Stimulated activated CD8-positive, alpha-beta memory T cell treated with anti-CD3 and anti-CD28 coated beads, Interleukin-12 subunit alpha, Interleukin-12 subunit beta, amount 100 ng/mL, for 1 hour (primary cell): ENCODE measurements at places on chromosomes 7 and 10.
A peak's percentile ranks its signal among the peaks of the same experiment; 100 is the strongest.

DNA sequence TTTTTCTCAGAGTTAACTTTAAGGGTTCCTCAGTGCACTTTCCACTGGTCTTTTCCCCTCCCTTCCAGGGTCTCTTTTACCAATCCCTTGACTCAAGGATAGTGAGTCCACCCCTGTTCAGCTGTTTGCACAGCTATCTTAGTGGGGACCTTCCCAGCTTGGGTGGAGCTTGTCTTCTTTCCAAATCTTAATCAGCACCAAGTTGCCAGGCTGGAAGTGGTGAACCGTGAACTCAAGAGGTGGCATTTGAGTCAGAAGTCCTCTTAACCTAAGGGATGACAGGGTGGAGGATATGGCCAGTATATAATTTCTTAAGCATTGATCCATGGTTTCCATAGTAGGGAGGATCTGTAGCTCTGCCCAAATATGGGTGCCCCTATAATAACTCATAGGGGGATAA lies 25.0 kb downstream of the MAPK8 start:
- DNase-seq, result no peak

GRCh38 chr7:111010798-111011197 lies 80.1 kb upstream of the LRRN3 start:
- no peak for DNase-seq

DNA sequence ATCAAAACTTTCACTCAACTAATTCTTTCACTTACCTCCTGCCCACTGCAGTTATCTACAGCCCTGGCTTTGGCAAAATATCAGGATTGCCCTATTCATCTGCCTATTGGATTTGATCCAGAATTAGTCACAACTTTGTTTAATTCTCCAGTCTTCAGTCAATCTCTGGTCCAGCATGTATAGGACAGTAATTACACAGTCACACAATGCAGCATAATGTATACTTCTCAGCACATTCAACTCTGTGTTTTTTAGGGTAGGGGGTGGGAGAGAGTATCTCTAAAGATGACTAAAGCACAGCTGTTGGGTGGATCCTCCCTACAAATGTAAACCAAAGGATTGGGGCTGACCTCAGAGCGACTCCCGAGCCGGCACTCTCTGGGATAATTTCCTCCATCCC lies 17.7 kb upstream of the NRP1 start:
- DNase-seq, result no peak

GRCh38 chr7:118449797-118450567 lies 225.5 kb downstream of the ANKRD7 start:
- DNase-seq, result no peak

- DNase-seq, result no peak
These were observed 534.6 kb upstream of the PHF14 start for GRCh38 chr7:10439027-10439426.

DNA sequence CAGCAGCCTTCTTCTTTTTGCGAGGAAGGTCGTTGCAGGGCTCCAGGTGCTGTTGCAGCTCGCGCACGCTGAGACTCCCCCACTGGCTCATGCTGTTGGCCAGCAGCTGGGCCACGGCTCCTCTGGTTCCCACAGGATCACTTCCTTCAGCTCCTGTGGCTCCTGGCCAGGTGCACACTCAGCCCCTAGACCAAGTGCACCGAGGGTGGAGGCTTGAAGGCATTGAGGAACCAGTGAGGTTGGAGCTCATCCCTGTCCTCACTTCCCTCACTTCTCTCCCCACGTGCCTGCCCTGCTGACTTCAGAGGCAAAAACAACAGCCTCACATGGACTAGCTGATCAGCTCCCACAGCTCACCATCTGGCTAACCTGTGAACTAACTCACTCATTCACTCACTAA lies 46.2 kb upstream of the ADRB1 start:
- no peak for DNase-seq

DNA sequence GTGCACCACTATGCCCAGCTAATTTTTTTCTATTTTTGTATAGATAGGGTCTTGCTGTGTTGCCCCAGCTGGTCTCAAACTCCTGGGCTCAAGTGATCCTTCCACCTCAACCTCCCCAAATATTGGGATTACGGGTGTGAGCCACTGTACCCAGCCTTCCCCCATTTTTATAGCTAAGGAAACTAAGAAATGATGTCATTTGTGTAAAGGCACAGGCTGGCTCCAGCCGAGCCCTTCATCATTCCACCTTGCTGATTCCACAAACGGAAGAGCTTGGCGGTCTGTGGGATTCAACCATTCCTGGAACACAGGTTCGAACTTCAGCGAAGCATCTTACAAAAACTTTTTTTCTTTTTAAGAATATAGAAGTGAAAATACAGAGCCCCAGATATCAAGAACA lies 14.4 kb downstream of the SMURF1 start:
- no peak for DNase-seq

GRCh38 chr7:87517136-87517815 lies 41.8 kb upstream of the ABCB4 start:
- DNase-seq, result no peak

DNA sequence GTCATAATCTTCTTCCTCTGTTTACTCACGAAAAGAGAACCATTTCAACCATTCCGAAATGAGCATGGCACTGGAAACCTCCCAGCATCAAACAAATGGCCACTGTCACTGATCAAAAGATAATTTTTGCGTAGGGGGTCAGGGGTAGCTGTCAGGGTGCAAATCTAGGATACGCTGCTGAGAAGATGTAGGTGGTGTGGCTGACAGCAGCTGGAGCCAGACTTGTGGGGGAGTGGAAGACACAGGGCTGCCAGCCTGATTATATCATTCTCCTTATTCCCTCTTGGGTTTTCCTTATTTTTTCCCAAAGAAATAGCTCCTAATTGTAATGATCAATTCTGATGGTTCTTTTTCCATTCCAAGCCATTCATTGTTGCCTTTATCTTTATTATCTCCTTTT lies 266.1 kb downstream of the SORCS1 start:
- DNase-seq, result no peak

- DNase-seq, result no peak
These were observed 43.1 kb downstream of the FOXK1 start for GRCh38 chr7:4725014-4725849.

- no peak for DNase-seq
These were observed 86.0 kb upstream of the ARID5B start for GRCh38 chr10:61815496-61815895.

DNA sequence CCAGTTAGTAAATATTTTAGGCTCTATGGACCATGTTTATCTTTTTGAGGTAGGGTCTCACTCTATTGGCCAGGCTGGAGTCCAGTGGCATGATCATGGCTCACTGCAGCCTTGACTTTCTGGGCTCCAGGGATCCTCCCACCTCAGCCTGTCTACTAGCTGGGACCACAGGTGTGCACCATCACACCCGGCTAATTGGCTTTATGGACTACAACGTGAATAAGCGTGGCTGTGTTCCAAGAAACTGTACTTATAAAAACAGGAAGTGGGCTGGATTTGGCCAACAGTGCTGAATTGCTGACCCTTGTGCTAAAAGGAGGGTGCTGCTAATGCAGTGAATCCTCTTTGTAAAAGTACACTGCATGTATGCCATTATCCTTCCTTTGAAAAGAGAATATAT lies 111.7 kb upstream of the CDK13 start:
- no peak for DNase-seq

- no peak for DNase-seq
These were observed 152.4 kb upstream of the CELF2 start for GRCh38 chr10:10865303-10865702.

GRCh38 chr7:65832281-65832680 lies 40.6 kb upstream of the VKORC1L1 start:
- DNase-seq, result no peak

- DNase-seq, result no peak
These were observed 430.7 kb downstream of the PARD3 start for GRCh38 chr10:34384372-34384771.

DNA sequence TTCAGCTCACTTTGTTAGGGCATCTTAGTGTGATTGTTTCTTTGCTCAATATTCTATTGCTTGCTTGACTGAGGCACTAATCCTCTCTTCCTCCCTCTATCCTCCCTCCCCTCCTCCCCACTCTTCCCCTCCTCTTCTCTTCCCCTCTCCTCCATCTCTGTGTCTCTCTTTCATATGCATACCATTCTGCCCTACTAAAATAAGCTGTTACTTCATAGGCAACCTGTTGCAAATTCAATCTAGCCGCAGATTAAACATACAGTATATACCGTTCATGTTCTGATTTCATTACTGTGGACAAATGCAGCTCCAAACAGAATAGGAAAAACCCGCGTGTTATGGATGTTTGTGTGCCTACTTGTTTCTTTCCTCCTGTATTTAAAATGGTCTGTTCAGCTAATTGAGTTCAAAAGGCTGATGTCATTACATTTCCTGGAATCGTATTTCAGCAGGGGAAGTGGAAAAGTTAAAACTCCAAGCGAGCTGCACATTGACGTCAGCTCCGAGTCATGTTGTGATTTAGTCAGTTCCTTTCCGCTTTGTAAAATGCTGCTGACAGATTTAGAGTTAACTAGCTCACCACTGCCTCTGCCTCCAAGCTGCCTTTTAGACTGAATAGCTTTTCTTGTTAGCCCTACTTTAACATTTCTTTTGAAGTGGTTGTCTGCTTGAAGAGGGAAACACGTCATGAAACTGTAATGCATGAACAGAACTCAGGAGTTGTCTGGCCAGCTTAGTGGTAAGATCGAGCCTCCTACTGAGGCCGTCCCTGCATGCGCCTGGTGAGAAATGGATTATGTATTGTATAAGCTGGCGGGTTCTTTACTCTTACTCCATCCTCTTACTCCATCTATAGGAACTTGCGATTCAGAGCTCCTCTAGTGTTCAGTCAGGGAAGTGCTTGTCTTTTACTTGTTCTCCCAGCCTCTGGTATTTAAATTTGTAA lies 69.0 kb downstream of the CREM start:
- peak; percentile 62 for DNase-seq

GRCh38 chr7:116291937-116292336 lies 81.6 kb downstream of the TES start:
- no peak for DNase-seq

- DNase-seq, result no peak
These were observed 75.4 kb downstream of the SCRN1 start for GRCh38 chr7:29914180-29914579.

DNA sequence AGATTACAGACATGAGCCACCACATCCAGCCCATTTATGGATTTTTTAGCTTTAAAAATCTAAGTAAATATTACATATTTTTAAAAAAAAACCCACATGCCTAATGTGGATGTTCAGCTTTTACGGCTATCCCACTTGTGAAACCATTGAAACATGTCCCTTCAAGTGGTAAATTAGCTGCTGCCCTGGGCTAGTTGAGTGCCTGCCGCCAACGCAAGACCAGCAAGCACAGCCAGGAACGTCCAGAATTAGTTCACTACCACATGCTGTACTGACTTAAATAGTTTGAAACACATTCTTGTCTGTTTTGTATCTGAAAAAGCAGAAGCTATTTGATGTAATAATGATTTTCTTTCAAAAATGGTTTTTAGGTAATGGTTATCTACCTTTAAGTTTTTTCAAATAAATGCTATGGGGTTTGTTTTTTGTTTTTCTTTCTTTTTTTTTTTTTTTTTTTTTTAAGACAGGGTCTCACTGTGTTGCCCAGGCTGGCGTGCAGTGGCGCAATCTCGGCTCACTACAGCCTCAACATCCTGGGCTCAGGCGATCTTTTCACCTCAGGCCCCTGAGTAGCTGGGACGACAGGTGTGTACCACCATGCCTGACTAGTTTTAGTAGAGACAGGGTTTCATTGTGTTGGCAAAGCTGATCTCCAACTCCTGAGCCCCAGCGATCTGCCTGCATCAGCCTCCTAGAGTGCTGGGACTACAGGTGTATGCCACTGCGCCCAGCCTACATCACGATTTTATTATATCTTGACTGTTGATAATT lies 57.0 kb downstream of the KLRG2 start:
- DNase-seq, result no peak

GRCh38 chr10:17503795-17504194 lies 49.4 kb upstream of the ST8SIA6 start:
- DNase-seq, result no peak

GRCh38 chr7:2107386-2108070 lies 125.2 kb downstream of the MAD1L1 start:
- DNase-seq, result no peak

DNA sequence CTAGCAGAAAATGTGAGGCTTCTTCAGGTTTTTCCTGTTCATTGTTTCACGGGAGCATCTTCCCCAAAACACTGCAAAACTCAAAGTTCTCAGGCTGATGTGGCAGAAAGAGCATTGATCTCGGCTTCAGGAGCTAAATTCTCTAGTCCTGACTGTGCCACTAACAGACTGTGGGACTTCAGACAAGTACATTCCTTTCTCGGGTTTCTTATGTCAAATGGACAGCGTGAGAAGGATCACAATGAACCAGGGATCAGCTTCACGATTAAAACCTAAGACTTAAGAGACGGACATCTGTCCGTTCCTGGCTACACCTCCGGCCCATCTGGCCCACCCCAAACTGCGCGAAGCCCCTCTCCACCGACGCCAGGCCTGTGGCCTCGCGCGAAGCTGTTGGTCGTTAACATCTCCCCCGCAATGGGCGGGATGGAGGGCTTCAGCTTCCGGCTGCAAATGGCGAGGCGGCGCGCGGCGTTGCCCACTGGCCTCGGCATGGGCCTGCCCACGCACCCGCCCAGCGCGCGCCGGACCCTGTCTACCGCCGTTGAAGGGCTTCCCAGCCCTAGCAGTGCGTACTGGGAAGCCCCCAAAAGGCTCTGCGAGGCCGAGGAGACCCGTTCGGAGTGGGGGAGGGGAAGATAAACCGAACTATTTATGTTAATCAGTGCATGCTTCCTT lies 549 bp upstream of the DDX50 start:
- DNase-seq, result no peak

DNA sequence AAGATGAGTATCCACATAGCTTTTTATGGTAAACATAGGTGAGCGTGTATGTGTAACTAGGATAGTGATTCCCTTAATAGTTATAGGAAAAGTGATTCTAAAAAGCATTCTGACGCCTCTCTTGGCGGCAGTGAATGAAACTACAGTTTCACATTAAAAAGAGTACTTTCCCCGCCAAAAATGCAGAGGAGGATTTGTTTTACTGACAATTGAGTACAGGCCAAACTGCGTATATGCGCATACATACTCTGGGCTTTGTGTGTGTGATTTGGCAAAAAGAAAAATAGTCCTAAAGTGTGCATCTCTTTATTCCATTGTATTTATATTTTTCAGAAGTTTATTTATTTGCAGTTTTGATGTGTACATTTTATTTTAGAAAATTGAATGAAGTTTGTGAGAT lies 10.3 kb downstream of the CUL1 start:
- DNase-seq, result no peak

DNA sequence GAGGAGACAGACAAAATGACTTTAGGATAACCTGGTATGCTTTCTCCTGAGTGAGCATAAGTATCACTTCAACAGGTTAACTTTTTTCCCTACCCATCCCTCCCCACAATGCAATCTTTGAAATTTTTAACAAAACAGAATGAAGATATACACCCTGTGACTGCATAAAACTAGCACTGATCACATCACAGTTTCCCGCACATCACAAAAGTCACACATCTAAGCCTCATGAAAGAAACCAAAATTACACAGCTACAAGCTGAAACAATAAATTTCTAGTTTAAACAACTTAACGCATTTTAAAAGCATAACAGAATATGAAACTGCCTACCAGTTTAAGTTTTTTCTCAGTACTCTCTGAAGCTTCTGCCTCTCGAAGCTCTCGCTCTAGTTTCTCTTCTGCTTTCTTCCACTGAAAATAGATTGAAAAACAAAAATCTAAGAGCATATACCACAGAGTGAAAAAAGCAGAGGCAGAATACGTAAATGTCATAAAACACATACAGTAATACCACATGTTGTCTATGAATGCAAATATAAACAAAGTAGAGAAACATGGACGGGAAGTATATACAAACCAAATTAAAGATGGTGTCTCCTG lies 18.1 kb downstream of the NOC3L start:
- DNase-seq, result no peak

GRCh38 chr7:139091677-139091996 lies 17.9 kb downstream of the ZC3HAV1 start:
- DNase-seq, result no peak

GRCh38 chr7:69817841-69818635 lies 219.8 kb downstream of the AUTS2 start:
- no peak for DNase-seq
